Kidney epithelial cell (primary cell): ENCODE measurements at places on chromosomes 12 and 14. TPM values are rescaled to one million over a fixed set of nuclear protein-coding genes. Genes with fewer than 3 reads are reported as not detected.

The DAZAP2 gene
- 244 and 271 TPM in 2 replicates for total RNA-seq

- no peak for DNase-seq
Measured at GRCh38 chr14:26839481-26839880, 241.6 kb upstream of the NOVA1 start.

GRCh38 chr12:130955238-130955816 is 1.6 kb downstream of the ADGRD1 start:
- DNase-seq, result no peak

GRCh38 chr12:24228371-24228770 is 278.9 kb upstream of the SOX5 start:
- DNase-seq, result no peak

DNA sequence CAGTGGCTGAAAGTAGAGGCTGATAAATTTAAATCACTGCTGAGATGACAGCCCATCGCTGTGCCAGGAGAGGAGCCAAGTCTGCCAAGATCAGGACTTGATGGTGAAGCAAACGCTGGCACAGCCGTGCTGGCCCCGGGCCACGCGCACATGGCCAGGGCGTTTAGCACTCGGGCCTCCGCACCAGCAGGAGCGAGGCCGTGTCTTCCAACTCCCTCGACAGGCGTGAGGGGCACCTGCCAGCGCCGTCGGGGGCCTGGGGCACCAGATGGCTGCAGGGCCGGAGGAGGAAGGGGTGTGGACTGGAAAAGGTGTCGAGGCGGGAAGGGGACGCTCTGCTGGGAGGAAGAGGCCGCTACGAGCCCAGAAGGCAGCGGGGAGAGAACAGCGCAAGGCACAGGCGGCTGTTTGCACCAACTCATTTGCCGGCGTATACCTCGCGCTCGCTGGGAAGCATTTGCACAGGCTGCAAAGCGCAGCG is 29.5 kb downstream of the RIMBP2 start:
- DNase-seq, result no peak

GRCh38 chr12:119115296-119115905 is 63.3 kb upstream of the HSPB8 start:
- DNase-seq, result no peak

DNA sequence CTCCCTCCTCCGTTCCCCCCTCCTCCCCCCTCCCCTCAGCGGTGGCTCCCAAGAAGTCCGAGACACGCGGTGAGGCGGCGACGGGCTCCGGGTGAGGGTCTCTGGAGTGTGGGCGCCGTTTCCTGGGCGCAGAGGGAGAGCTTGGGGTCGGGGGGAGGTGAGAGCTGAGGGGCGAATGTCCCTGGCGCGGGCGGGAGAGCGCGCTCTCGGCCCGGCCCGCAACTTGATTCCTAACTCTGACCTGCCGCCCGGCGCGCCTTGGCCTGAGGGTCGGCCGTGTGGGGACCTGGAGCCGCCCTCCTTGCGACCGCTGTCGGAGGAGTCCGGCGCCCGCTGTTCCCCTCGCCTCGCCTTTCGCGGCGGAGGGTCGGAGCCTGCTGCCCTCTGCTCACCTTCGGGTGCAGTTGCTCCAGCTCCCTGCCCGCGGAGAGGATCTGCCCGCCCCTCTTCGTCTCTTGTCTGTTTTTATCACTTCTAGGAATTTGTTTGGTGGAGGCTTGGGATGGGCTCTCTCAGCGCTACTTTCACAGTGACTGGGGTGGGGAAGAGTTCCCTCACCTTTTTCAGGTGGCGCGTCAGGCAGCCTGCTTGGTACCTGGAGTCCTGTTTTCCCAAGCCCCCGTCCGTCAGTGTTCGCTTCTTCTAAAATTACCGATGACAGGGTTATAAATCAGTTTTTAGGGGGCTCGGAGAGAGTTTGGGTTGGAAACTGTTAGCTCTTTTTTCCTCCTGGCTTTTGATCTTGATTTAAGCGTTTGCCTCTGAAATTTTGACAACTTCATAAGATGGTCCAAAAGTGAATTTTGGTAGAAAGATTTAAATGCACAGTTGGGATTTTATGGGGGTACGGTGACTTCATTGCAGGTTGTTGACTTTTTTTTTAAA is 495 bp downstream of the ADIPOR2 start:
- no peak for DNase-seq
